Suppressor macrophage treated with lipopolysaccharide for 4 hours (primary cell): ENCODE measurements at places on chromosomes 3 and 15.

DNA sequence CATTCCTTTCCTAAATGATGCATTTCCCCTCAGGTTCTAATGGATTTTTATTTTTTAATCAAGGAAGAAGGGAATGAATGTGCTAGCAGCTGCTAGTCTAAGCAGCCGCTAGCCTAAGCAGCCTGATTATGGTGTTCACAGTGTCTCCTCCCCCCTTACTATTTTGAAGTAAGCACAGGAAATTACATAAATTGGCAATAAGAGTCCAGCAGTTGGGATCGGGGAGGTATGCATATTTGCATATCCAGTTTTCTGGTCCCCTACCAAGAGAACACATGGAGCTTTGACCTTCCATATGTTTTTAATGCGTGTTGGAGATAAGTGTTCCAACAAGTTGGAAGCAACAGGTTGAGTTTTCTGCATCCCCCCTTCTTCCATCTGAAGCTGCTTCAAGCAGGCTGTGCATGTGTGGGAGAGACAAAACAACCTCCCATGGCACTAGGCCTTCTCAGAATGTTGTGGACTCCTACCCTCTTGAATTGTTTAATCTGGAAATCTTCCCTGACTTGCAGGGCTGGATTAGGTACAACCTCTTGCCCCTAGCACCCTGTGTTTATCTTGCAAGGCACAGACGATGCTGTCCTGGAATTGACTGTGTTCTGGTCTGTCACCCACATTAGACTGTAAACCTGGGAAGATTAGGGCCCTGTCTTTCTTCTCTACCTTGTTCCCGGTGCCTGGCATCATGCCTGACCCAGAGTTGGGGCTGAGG is 124.8 kb upstream of the LRIG1 start:
- no peak for DNase-seq

DNA sequence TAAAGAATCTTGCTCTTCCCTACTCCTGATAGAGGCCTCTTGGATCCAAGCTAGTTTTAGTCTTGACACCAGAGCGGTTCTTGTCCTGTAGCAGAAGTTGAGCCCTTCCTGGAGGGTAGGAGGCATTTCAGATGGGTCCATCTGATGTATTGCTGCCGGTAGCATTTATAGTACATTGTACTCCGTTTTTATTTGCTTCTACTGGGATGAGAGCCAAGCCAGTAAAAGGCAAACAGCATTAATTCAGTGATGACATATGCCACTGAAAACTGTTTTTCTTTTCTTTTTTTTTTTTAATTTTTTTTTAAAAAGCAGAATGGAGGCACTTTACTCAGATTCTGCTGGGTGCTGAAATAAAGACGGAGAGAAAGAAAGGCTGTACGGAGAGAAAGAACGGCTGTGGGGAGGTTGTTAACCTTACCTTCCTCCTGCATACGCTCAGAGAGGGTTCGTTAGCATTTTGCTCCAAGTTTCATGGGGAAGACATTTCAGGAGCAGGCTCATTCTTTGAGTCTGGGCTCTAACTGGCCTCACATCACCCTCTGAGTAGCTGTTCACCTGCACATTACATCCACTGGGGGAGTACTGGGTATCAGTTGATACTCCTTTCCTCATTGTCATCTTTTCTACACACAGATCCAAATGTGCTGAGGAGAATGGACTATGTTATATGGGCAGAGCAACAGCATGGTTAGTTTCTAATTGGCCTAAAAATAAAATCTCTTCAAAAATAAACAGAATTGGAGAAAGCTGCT is 161.5 kb downstream of the FEZF2 start:
- no peak for DNase-seq

DNA sequence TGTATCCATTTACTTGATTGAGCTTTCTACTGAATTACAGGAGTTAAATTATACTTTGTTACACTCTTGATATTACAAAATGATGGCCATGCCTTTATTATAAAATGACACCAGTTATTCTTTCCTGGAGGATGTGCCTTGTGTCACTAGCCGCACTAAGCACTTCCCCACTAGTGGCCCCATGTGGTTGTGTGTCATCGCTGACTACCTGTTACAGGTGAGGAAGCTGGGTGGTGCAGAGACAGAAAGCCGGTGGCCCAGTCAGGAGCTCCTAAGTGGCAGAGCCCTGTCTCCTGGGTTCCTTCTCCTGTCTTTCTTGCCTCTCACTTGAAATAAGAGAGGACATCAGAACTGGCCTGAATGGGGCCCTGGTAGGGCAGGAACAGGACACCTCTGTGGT is 96.8 kb downstream of the IGF1R start:
- no peak for DNase-seq

DNA sequence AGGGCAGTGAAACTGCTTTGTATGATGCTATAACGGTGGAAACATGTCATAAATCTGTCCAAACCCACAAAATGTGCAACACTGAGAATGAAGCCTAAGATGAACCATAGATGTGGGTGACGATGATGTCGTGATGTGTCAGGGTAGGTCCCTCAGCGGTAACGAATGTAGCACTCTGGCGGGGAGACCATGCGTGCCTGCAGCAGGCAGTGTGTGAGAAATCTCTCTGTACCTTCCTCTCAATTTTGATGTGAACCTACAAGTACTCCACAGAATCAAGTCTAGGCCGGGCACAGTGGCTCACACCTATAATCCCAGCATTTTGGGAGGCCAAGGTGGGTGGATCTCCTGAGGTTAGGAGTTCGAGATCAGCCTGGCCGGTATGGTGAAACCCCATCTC is 268.2 kb upstream of the LYSMD4 start:
- no peak for DNase-seq

GRCh38 chr15:91469632-91470567 is 369.8 kb downstream of the SV2B start:
- DNase-seq, result no peak

- no peak for DNase-seq
Observed at GRCh38 chr15:65371976-65372786, 5.6 kb downstream of the IGDCC3 start.

DNA sequence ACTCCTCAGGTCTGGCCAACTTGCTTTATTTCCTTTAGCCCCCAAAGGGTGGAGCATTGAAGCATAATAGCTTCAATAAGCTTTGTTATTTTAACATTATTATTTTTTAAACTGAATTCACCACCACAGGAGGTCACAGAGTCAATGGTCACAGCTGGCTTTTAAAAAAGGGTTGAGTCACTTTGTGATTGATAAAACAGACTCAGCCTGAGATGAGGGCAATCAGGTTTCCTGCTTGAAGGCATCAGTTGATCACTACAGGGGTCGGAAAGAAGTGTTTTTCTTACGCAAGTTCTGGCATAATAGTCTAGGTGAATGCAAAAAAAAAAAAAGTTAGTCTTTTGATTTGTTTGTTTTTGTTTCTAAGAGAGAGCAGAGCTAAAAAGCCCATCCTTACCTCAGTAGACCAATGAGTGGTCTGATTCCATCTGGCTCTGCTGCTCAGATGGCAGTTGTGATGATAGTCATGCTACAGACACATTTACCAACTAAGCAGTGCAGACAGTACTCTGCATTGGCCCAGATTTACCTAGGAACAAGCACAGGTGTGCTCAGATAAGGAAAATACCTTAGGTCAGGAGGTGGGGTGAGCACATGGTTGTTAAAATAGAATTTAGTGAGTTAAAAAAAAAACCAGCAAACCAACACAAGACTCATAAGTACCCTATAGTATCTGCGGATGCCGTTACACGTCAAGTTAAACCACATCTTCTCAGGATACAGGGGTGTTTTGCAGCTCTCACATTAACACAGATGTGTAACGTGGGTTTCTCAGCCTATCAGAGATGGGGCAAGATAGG is 22.6 kb downstream of the ZNF80 start:
- DNase-seq, result no peak

DNA sequence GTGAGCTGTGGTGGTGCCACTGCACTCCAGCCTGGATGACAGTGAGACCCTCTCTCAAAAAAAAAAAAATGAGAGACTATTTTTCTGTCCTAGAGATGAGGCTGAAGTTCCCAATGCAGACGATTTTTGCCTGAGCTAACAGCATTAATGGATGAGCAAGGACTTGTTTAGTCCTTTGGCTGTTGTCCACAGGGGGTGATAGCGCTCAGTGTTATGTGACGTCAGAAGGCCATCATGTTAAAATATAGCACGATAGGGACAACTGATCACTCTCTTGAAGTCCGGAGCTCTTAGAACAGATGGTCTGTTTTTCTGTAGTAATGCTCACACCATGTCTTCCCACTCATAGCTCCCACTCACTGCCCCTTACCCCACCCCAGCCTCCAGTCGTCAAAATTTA is 6.8 kb downstream of the TRNT1 start:
- no peak for DNase-seq

DNA sequence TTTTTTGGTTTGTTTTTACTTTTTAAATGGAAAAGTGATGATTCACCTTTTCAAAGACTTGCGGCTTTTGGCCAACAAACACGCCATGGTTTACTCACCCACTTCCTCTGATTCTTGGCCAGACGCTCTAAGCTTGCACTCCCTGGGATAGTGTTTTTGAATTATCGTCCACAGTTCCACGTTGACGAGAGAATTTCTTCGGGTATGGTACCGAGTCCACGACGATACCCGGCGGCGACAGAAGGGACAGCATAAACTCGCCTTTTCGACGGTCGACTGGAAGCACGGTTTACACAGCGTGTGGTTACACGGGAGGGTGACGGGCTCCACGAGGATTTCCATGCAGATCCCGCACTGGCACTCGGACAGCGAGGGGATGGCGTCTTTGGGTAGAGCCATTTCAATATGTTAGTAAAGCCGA is 783 bp downstream of the RNF168 start:
- DNase-seq, result peak; percentile 81

GRCh38 chr15:87916208-87916607 is 340.3 kb downstream of the NTRK3 start:
- DNase-seq, result peak; percentile 9

DNA sequence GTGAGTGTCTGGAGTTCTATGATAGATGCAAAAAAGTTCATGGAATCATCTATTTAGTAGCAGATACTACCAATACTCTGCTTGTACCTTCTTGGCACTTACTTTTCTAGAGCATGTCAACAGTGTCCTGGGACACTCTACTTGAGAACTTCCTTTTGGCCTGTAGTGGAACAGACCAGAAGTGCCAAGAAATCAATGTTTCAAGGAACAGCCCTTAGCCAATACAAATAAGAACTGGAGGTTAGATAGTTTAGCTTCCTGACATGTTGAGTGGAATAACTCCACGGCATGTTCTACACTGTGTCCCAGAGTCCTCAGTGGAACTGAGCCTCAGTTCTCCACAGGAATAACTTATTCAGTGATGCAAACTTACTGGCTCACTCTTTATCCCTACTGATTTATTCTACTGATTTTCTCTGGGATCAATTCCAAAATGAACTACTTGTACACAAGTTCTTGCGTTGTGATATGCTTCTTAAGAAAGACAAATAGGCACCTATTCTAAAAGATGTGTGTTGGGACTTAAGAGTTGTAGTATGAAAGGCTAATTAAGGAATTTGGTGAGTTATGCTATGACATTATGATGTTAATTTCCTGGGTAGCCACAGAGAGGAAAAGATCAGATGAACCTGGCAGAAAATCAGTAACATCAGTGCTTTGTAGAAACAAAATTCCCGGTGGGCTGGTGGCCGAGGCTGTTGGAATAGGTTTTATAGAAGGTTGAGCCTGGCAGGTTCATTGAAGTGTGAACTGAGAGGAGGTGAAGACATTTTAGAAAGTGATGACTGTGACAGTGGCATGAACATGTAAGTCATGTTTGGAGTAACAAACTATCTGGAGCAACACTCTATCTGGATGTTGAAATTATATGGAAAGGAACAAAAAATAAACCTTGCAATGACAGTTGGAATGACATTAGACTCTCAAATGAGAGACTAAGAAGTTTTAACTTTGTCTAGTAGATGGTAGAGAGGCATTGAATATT is 101.8 kb upstream of the RBMS3 start:
- no peak for DNase-seq

DNA sequence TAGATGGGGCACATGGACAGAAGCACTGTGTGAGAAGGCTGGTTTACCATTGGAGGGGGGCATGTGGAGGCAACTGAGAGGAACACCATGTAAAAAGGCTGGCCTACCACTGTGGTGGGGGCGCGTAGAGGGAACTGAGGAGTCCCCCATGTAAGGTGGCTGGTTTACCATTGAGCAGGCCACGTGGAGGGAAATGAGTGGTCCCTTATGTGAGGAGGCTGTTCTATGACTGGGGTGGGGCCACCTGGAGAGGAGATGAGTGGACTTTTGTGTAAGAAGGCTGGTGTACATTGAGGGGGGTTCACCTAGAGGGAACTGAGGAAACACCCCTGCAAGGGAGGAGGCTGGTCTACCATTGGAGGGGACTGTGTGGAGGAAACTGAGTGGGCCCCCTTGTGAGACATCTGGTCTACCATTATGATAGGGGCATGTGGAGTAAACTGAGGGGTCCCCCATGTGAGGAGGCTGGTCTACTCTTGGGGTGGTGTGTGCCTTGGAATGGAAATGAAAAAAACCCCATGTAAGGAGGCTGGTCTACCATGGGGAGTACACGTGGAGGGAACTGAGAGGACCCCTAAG is 156.9 kb downstream of the FBLN2 start:
- no peak for DNase-seq

- DNase-seq, result no peak
Observed at GRCh38 chr3:25831578-25831977, 41.7 kb downstream of the OXSM start.

- DNase-seq, result peak; percentile 16
Observed at GRCh38 chr3:39638301-39638700, 170.8 kb downstream of the MOBP start.

GRCh38 chr3:169145540-169146178 is 517.9 kb downstream of the MECOM start:
- DNase-seq, result no peak

- DNase-seq, result peak; percentile 81
Observed at GRCh38 chr15:89358755-89359439, 24.3 kb upstream of the POLG start.

- DNase-seq, result no peak
Observed at GRCh38 chr3:42229266-42229941, 36.6 kb downstream of the CCK start.

- peak; percentile 83 for DNase-seq
Observed at GRCh38 chr15:101088788-101089578, 162.9 kb downstream of the CHSY1 start.

DNA sequence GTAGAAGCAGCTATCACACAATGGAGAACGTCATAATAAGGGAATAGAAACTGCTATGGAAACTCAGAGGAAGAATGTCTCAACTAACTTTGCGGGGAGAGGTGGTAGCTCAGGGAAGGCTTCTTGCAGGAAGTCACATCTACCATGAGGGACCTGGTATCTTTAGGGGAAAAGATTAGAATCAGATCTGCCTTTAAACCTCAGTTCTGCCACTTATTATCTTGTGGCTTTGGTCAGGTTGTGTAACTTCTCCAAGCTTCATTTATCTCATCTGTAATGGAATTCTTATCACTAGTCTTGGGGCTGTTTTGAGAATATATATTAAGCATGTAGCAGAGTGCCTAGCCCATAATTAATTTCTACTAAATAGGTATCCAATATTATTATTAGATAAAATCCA is 46.4 kb upstream of the PRICKLE2 start:
- DNase-seq, result no peak

- no peak for DNase-seq
Observed at GRCh38 chr3:176766862-176767261, 430.4 kb downstream of the TBL1XR1 start.

- DNase-seq, result no peak
Observed at GRCh38 chr3:72058493-72059081, 273.6 kb upstream of the PROK2 start.
